ENCODE measurements at places on chromosomes 4 and X. TPM values are rescaled to one million over a fixed set of nuclear protein-coding genes. Genes with fewer than 3 reads are reported as not detected.

The CYBB gene
- total RNA-seq = 0.07 TPM

GRCh38 chr4:89889289-89889688 is 5.4 kb upstream of the MMRN1 start:
- H3K27me3 ChIP-seq = no peaks in the 10 kb centered on the region
- no peak overlapping the region for H3K27ac ChIP-seq
- DNase-seq = no peak
- no peak overlapping the region for H3K4me3 ChIP-seq
- H3K36me3 ChIP-seq = no peaks in the 10 kb centered on the region

The CXCL1 gene
- not detected for total RNA-seq

DNA sequence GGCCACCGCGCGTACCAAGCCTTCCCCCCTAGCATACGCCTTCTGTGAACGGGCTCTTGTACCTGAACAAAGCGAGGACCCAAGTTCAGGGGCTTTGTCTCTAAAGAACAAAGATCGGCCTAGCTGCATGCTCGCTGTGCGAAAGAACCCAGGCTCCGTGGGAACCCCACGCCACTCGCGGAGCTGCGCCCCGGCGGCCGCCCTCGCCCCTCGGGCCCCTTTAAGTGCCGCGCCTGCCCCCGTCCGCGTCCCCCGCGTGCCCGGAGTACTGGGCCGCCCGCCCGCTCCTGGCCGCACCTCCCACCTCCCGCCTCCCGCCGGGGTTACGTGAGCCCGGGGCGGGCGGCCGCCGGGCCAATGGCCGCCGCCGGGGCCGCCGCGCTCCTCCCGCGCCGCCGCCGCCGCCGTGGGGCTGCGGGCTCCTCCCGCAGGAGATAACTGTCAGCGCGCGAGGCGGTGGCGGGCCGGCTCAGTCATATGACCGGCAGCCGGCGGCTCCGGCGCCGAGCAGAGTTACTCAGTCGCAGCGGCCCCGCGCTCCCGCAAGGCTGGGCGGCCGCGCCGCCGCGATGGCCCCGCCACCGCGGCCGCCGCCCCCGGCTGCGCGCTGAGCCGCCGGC is at the start of gene FNIP2:
TSS of gene FNIP2 (plus strand) at position 472 of the 620 bp plus-strand sequence. CDS start 187 bp downstream, outside the sequence.
- peak within 1 kb of the TSS; percentile 90 for H3K27ac ChIP-seq
- DNase-seq = peak; percentile 73
- peaks cover 39% of the 10 kb centered on the region for H3K4me1 ChIP-seq
- H3K4me3 ChIP-seq = peak within 1 kb of the TSS; percentile 96
- peaks cover 1% of the 10 kb centered on the region for H3K36me3 ChIP-seq

DNA sequence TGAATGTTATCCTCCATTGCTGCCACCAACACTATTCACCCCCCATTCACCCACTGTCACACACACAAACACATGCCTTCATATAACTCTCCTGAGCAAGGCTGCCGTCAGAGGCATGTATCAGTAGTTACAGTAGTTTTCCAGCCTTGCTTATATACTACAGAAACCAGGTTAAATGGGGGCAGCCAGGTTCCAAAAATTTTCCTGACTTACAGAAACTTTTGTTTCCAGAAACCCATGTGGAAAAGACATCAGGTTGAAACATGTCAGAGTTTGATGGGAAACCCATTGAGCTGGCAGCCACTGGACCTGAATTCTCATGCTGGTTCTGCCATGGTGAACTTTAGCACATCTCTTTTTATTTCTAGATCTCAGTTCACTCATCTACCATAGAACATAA is 64.0 kb downstream of the COX18 start:
- H3K27ac ChIP-seq = no peak overlapping the region
- DNase-seq = no peak
- no peaks in the 10 kb centered on the region for H3K36me3 ChIP-seq

The KCTD8 gene
- not detected for total RNA-seq

- no peak overlapping the region for H3K4me3 ChIP-seq
- DNase-seq = no peak
- H3K27ac ChIP-seq = no peak overlapping the region
Measured at GRCh38 chr4:10366628-10367027, 90.6 kb downstream of the ZNF518B start.

The CYSLTR1 gene
- 2.2 TPM for total RNA-seq

DNA sequence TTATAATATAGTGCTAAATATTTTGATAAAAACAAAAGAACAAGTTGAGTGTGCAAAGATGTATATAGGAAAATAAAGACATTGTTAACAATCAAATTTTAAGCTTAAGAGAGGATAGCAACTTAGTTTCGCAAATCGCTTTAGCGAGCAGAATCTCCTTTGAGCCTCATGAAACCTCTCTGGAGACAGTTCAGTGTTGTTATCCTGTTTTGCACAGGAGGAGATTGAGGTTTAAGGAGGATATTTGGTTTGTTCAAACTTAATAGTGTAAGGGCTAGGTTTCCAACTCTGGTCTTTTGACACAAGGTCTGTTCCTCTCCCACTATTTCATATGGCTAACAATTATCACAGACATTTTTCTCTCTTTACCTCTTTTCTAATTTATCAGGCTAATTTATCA is 1848.5 kb upstream of the TENM3 start:
- no peaks in the 10 kb centered on the region for H3K4me1 ChIP-seq
- DNase-seq = no peak
- H3K4me3 ChIP-seq = no peak overlapping the region
- H3K27me3 ChIP-seq = no peaks in the 10 kb centered on the region

The SPANXB1 gene
- total RNA-seq = not detected
